ENCODE measurements at places on chromosomes 3 and 15.

GRCh38 chr3:119937229-119937628, 155.3 kb downstream of the NR1I2 start:
- no peak for DNase-seq

GRCh38 chr15:51097553-51098330, 3.0 kb upstream of the TNFAIP8L3 start:
- no peak for DNase-seq

DNA sequence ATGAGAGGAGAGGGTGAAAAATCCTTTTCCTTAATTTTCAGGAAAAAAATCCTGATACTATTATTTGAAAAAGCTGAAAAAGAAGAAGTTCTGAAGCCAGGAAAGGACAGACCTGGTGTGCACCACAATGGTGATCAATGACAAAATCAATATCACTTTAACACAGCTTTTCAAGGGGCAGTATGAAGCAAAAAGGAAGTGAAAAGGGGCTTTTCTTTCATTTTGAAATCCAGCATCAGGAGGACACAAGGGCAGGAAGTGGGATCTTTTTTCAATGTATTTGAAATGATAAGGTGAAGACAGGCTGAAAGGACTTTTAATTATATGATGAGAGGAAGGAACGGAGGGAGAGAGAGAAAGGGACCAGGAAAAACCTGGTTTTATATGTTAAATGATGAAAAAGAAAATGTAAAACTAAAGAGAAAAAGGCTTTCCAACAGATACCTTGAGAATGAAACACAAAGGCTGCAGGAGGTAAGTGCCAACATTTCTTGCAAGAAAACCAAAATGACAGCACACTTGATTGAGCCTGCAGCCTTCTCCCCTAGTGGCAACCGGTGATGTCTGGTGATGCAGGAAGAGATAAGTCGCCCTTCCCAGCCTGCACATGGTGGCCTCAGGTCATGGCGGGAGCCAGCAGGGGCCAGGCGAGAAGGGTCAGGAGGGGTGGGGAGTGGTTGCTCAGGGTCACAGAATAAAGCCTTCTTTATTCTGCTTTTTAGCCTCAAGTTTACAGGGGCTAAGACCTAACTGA, 236.7 kb upstream of the WNT5A start:
- DNase-seq: no peak

- DNase-seq: no peak
These were observed 270.4 kb downstream of the SUCLG2 start for GRCh38 chr3:67384016-67384415.

GRCh38 chr3:138948371-138949001, 1.5 kb downstream of the FOXL2NB start:
- no peak for DNase-seq

- no peak for DNase-seq
These were observed 22.1 kb downstream of the GOLGA6A start for GRCh38 chr15:74060251-74060650.

GRCh38 chr15:71883447-71883846, 73.1 kb downstream of the NR2E3 start:
- DNase-seq: no peak

GRCh38 chr15:76460871-76461270, 124.3 kb downstream of the ISL2 start:
- DNase-seq: peak; percentile 56

All from GM04503 (cell line).